ENCODE measurements at places on chromosomes 5 and 9.

DNA sequence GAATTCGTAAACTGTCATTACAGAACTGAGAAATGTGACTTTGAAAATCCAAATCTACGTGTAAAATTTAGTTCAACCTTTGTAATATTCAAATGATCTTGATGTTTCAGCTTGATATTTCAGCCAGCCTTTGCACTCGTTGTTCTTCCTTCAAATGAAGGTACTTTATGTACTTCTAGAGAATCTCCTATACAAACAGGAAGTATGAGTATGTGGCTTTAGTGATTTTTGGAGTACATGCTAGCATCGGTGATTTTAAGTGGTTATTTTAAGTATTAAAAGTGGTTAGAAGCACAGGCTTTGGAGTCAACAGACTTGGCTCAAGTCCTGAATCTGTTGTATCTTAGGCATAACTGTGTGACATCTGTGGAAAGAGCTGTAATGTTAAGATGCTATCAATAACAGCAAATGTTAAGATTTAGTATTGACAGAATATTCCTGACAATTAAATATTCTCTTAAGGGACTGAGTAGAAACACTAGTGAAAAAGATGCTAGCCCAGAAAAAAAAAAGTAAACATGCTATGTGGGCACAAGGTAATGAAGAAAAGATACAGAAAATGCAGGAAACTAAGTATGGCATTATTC is 398.0 kb downstream of the ADGRV1 start:
- DNase-seq = no peak

- no peak for DNase-seq
These were observed 159.2 kb upstream of the RAI14 start for GRCh38 chr5:34496701-34497469.

GRCh38 chr9:749716-750115 is 91.8 kb upstream of the DMRT1 start:
- no peak for DNase-seq

DNA sequence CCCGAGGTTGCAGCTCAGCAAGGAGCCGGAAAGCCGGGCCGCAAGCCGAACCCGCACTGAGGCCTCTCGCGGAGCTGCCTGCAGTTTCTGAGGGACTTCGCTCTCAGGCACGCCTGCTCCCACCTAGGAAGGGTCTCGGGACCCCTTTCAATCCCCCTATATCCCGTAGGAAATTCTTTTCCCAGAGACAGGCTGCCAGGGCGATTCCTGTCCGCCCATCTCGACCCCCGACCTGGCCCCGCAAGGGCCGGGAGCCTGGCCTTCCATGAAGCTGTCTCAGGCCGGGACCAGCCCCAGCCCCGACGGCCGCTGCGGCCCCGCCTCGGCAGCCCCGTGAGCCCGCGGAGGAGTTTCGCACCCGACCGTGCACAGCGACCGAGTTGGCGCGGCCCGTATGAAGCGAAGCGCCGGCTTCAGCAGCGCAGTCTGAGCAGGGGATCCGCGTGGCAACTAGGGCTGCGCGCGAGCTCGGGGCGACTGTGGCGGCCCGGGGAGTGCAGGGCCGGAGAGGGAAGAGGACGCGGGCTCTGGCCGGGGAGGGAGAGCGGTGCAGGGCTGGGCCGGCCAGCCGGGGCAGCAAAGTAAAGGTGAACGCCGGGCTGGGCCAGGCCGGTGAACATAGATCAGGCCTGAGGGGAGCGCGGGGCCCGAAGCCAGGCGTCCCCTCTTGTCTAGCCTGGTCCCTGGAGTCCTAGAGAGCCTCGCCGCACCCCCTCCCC is 977 bp upstream of the PRDM12 start:
- no peak for DNase-seq

GRCh38 chr9:130352081-130352480 is 86.5 kb downstream of the HMCN2 start:
- no peak for DNase-seq

DNA sequence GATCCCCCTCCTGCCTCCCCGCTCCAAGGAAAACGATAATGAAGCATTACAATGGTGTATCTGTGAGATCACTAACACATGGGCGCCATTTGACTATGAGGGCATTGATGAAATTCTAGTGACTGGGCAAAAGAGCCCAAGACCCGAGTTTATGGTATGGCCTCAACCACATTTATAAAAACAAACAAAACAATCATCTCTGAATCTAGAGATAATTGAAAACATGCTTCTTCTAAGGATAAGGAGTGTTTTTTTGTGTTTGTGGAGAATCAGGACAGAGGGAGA is 100.9 kb upstream of the SEMA6A start:
- no peak for DNase-seq

DNA sequence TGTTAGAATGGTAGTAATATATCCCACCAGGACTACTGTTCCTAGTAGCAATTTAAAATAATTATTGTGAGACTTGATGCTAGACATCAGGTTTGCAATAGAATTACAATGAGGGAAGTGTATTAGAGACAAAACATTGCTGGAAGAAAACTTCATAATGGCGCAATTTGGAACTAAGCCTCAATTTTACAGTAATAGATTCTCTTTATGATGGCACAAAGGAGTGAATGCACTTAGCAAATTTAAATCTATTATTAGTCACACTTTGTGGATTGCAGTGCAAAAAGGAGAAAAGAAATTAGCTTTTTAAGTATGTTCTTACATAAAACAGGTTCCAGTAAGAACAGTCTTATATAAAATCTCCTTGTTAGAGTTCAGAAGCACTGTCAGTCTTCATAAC is 358.3 kb downstream of the KIAA0825 start:
- DNase-seq = no peak

DNA sequence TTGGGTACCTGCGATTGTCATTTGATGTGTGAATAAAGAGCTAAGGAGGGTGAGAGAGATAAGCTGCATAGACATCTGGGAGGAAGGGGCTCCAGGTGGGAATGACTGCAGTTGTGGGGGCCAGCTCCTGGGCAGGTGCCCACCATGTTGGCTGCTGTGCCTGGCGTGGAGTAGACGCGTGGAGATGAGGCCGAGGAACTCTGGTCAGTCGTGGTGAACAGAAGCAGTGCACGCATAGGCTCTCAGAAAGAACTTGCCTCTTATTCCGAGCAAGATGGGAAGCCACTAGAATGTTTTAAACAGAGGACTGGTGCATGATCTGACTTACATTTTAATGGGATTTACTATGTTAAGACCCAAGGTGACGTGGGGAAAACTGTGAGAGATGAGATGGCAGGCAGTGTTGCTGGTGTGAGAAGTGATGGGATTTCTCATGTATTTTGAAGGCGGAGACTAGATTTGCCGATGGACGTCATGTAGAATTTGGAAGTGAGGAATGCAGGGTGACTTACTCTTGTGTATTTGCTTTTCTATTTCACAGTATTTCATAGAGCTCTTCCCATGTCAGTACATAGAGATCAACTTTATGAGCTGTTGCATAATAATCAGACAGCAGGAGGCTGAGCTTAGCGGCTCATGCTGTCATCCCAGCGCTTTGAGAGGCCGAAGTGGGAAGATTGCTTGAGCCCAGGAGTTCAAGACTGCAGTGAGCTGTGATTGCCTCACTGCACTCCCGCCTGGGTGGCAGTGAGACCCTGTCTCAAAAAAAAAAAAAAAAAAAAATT is 71.1 kb downstream of the EHMT1 start:
- DNase-seq = no peak

- no peak for DNase-seq
These were observed 1.5 kb downstream of the CERT1 start for GRCh38 chr5:75509956-75510355.

- DNase-seq = no peak
These were observed 382.2 kb downstream of the ENC1 start for GRCh38 chr5:74258314-74258665.

GRCh38 chr9:134233022-134233421 is 68.7 kb upstream of the RNU6ATAC start:
- DNase-seq = no peak

- DNase-seq = no peak
These were observed 3.4 kb downstream of the DOLK start for GRCh38 chr9:128943832-128944620.
